ENCODE measurements at places on chromosomes 7 and 10.

DNA sequence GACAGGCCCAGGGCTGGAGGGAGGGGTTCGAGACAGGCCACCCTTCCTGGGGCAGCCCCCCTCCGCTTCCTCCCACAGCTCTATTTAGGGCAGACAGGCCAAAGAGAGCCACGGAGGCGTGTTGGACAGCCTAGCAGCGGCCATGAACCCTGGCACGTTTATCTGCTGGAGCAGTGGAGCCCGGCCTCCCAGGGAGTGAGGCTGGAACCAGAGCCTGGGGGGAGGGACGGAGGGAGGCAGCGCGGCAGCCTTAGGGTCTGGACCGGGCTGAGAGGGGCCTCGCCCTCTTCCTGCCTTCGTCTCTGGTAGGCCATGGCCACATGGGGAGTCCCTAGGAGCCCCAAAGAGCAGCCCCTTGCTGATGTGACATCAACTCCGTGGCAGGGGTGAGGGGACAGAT is 17.1 kb downstream of the UNCX start:
- no peak for DNase-seq

GRCh38 chr7:150641854-150642253 is 9.7 kb upstream of the GIMAP6 start:
- no peak for DNase-seq

- no peak for DNase-seq
These were observed 91.0 kb downstream of the SLC16A9 start for GRCh38 chr10:59618666-59619065.

GRCh38 chr7:50281680-50282445 is 22.7 kb upstream of the IKZF1 start:
- DNase-seq, result no peak

- no peak for DNase-seq
These were observed 213.1 kb downstream of the CHRM2 start for GRCh38 chr7:137081321-137082093.

DNA sequence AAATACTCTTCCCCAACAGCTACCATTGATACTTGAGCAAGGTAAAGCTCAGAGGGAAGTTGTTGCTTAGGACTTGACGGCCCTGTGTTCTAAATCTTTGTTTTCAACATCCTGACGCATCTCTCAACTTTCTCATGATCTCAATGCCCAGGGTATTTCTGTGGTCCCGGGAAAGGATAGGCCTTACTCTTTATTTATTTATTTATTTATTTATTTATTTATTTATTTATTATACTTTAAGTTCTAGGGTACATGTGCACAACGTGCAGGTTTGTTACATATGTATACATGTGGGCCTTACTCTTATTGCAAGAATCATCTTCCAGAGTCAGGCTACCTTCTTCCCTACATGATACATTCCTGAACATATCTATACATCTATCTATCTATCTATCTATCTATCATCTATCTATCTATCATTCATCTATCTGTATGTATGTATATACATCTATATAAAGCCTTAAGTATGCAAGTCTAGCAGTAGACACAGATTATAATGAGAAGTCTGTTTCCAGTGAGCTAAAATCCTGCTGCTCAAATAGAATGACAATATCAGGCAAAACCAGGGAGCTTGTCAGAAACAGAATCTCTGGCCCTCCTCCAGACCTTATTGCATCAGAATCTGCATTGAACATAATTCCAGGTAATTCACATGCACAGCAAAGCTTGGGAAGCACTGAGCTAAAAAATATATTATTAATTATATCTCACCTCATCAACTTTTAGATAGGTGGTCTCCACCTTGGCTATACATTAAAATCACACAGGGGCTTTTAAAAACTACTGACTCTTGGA is 12.2 kb upstream of the CPA5 start:
- no peak for DNase-seq

DNA sequence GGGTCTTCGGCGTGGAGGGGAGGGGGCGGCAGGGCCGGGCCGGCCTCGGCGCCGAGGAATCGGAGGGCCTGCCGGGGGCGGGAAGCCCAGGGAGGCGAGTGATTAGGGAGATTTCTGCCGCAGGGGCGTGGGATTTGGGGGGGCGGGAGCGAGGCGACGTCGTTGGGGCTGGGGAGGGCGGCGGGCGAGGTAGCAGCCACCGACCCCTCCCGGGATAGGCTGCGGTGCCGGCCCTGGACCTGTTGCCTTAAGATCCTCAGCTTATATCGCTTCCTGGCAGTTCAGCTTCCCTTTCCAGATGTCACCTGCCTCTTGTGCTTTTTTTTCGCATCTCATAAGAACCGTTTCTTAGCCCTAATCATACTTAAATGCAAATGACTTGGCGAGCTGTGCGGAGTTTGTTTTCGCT is 655 bp downstream of the LMTK2 start:
- no peak for DNase-seq

DNA sequence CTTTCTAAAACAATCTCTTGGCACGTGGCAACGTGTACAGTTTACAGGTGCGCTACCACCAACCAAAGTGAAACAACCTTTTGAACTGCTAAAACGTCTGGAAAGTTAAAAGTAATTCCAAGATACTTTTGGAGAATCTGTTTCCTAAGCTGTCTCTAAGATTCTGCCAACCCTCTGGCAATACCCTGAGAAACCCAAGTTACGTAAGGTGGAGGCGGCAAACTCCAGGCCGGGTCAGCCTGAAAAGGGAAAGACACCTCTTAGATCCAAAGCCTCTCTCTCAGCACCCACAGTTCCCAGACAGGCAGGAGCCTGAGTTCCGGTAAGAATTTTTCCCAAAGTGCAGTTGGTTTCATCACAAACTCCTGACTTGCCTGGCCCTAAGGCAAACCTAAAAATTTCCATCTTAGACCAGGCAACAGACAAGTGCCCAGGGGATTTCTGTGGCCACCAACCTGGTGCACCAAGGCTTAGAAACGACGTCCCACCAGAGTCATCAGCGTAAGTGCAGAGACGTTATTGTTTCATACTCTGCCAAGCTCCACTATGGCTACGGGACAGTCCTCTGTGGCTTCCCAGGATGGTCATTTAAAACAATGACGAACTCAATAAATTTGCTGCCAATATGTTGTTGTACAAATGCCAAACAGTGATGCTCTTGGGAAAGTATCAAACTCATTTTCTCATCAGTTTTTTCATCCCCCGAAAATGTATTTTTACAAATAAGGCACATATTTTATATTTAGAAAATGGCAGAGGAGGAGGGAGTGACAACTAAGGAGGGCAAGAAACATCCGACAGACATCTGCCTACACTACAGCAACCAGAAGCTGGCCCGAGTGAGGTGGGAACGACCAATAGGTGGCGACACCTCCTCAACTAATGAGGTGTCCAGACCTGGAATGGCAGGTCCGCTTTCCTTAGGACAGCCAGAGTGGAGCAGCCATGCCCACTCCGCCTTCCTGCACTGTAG is 205.8 kb upstream of the FRMD4A start:
- DNase-seq, result peak; percentile 29

Data from activated T-helper 1 cell treated with anti-CD3 and anti-CD28 coated beads, Interleukin-2, amount 50 U/mL, for 16 hours (primary cell).